Osteoblast (primary cell): ENCODE measurements at places on chromosomes 3 and 15.
A peak's percentile ranks its signal among the peaks of the same experiment; 100 is the strongest.

- H3K4me1 ChIP-seq: no peaks in the 10 kb centered on the region
- H3K4me3 ChIP-seq: no peak overlapping the region
- H3K27me3 ChIP-seq: peaks cover 4% of the 10 kb centered on the region
- H3K27ac ChIP-seq: no peak overlapping the region
Observed at GRCh38 chr3:31219131-31219843, 313.4 kb upstream of the STT3B start.

- no peak overlapping the region for H3K4me3 ChIP-seq
- no peak for DNase-seq
- peaks cover 7% of the 10 kb centered on the region for H3K4me1 ChIP-seq
- no peaks in the 10 kb centered on the region for H3K27me3 ChIP-seq
- H3K27ac ChIP-seq: no peak overlapping the region
Observed at GRCh38 chr3:71322154-71322553, 261.4 kb downstream of the FOXP1 start.

DNA sequence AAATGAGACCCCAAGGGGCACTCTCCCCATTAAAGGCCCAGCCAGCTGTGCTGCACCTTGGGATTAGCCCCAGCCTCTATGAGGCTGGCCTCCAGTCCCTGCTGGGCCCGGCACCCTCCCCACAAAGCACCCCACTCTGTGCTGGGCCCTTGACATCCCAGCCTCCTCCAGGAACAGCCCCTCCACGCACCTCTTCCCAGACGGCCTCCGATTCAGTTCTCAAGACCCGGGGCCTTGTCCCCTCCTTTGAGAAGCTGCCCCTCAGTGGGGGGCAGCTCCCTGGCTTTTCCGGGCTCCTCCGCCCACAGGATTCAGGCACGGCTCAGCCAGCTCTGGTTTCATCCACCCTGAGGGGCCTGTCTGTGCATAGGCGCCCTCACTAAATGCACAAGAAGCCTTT lies 144.1 kb downstream of the LRRK1 start:
- H3K4me3 ChIP-seq: no peak overlapping the region
- H3K4me1 ChIP-seq: peaks cover 9% of the 10 kb centered on the region
- H3K27me3 ChIP-seq: no peaks in the 10 kb centered on the region
- peak; percentile 3 for DNase-seq

GRCh38 chr3:112463250-112463649 lies 36.0 kb downstream of the BTLA start:
- no peak overlapping the region for H3K27ac ChIP-seq
- peaks cover under 1% of the 10 kb centered on the region for H3K27me3 ChIP-seq
- no peak for DNase-seq
- H3K36me3 ChIP-seq: no peaks in the 10 kb centered on the region
- no peak overlapping the region for H3K4me3 ChIP-seq

DNA sequence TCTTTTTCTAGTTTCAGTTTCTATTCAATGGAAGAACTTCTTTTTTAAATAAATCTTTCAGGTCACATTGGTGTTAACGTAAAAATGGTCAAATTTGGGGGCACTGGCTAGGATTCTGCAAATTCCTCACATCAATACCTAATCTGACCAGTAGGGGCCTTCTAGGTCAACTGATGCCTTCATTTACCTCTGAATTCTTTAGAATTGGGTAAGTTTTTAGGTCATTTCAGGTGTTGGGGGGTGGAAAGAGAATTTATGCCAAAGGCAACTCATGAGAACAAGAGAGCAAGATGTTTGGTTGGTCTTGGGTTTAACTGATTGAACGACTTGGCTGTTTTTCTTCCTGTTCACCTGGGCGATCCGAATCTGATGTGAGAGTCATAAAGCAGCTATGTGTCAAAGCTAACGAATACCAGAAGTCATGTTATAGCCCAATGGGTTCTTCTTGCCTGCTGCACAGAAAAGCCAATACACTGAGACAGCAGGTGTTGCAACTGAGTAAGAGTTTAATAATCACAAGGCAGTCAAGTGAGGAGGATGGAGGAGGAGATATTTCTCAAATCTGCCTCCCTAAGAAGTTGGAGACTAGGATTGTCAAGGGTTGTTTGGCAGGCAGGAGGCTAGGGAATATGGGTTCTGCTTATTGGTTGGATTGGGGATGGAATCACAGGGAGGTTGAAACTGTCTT lies 15.3 kb downstream of the LRRC49 start:
- no peak overlapping the region for H3K27ac ChIP-seq
- no peaks in the 10 kb centered on the region for H3K27me3 ChIP-seq
- DNase-seq: no peak
- H3K4me3 ChIP-seq: no peak overlapping the region
- H3K4me1 ChIP-seq: no peaks in the 10 kb centered on the region

- H3K4me1 ChIP-seq: peaks cover 14% of the 10 kb centered on the region
- no peak for DNase-seq
- H3K27ac ChIP-seq: no peak overlapping the region
- H3K36me3 ChIP-seq: no peaks in the 10 kb centered on the region
Observed at GRCh38 chr3:15959434-15959811, 161.6 kb upstream of the ANKRD28 start.

DNA sequence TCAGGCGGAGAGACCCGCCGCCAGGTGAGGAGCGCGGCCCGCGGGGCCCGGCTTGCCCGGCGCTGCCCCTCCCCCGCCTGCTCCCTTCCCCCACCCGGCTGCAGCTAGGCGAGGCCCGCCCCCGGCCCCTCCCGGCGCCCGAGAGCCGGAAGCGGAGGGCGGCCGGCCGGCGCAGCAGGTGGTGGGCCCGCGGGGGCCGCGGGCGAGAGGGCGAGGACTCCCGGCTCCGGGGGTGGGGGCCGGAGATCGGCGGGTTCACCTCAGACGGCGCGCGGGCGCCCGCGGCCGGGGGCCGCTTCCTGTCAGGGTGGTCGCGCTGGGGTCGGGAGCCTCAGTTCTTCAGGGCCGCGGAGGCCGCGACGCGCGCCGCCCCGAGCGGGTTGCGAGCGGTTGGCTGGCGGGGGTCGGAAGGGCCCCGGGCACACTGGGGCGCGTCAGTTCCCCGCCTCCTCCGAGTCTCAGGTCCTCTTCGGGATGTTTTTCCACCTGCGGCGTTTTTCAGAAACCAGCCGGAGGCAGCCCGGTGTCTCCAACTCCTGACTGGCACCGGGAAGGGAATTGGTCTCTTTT lies 395 bp downstream of the ZFAND6 start:
- peak overlapping the region; percentile 79 for H3K27ac ChIP-seq
- DNase-seq: peak; percentile 93
- H3K36me3 ChIP-seq: no peaks in the 10 kb centered on the region

DNA sequence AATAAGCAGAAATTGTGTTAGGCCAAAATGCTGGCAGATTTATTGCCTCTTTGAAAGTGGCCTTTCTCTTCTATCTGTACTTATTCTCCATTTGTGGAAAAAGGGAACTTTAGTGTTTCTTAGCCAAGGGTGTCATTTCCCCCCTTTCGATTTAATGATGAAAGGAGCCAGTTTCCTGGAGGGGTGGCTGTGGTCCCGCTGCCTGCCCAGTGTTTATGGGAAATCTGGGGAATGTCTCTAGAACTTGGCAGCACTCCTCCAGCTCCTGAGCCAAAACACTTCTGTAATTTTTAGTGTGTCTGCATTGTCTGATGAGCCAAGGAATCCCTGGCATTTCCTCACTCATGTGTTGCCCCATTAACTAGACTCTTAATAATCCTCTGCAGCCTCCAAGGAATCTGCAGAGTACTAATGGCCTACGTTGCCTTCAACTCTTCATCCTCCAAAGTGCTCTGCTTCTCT lies 448.8 kb downstream of the GRM7 start:
- no peak overlapping the region for H3K27ac ChIP-seq
- no peaks in the 10 kb centered on the region for H3K36me3 ChIP-seq
- no peak overlapping the region for H3K4me3 ChIP-seq
- no peaks in the 10 kb centered on the region for H3K27me3 ChIP-seq
- no peaks in the 10 kb centered on the region for H3K4me1 ChIP-seq
- DNase-seq: no peak

DNA sequence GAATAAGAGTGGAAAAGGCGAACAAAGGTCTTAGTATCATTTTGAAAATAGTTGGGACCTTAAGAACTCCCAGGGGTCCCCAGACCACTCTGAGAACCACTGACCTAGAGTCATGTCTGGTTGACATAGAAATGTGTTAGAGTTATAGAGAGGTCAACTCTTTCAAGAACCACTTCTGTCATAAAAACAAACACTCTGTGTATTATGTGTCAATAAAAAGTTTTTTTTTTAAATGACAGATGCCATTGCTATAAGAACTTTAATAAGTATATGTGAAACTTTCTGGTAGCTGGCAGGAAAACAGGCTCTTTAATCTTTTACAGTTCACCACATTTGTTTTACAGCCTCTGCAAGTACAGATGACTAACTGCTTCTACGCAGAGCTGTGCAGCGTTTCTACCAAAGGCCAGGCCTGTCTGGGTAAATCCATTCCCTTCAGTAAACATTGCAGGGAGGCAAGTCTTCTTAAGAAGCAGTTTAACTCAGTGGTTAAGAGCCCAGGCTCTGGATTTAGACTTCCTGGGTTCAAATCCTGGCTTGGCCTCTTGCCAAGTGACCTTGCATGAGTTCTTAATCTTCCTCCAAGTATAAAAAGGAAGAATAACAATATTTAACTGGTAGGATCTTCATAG lies 56.6 kb downstream of the RFTN1 start:
- H3K27me3 ChIP-seq: no peaks in the 10 kb centered on the region
- no peak overlapping the region for H3K4me3 ChIP-seq
- peaks cover 38% of the 10 kb centered on the region for H3K4me1 ChIP-seq
- H3K27ac ChIP-seq: peak overlapping the region; percentile 82

- H3K4me1 ChIP-seq: no peaks in the 10 kb centered on the region
- no peaks in the 10 kb centered on the region for H3K36me3 ChIP-seq
- H3K27me3 ChIP-seq: no peaks in the 10 kb centered on the region
Observed at GRCh38 chr3:98445949-98446406, 17.0 kb upstream of the OR5K1 start.

DNA sequence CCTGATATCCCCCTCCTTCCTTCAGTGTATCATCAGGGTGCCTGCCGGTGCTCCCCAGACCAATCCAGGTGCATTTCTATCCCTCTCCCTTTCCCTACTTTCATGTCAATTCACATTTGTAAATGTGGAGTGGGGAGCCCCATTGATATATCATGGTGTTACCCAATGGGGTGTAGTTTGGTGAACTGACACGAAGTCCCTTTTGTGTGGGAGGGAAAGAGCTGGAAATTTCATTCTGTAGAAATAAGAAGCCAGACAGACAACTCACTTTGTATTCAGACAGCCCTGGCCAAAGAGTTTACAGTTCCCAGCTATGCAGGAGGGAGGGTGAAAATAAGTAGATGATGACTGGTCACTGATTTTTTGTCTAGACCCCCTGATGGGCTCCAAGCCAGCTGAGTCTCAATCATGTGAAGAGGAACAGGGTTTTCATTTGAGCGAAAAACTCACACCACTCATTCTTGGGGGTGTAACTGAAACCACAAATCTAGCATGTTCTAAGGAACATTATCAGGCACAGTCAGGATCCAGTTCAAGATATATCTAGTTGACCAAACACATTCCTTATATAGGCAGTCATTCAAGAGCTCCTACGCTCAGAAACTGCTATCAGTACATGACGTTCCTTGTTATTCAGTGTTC lies 58.9 kb downstream of the LMCD1 start:
- H3K4me1 ChIP-seq: peaks cover 32% of the 10 kb centered on the region
- no peak overlapping the region for H3K4me3 ChIP-seq
- peak overlapping the region; percentile 96 for H3K27ac ChIP-seq

GRCh38 chr3:32531010-32531647 lies 28.5 kb upstream of the CMTM6 start:
- peaks cover 40% of the 10 kb centered on the region for H3K36me3 ChIP-seq
- no peaks in the 10 kb centered on the region for H3K27me3 ChIP-seq
- no peak for DNase-seq
- no peak overlapping the region for H3K27ac ChIP-seq
- no peak overlapping the region for H3K4me3 ChIP-seq
- H3K4me1 ChIP-seq: no peaks in the 10 kb centered on the region

GRCh38 chr15:70777170-70777926 lies 14.0 kb upstream of the UACA start:
- no peaks in the 10 kb centered on the region for H3K27me3 ChIP-seq
- H3K27ac ChIP-seq: peak overlapping the region; percentile 79
- peaks cover 46% of the 10 kb centered on the region for H3K4me1 ChIP-seq
- no peak overlapping the region for H3K4me3 ChIP-seq
- DNase-seq: no peak
- H3K36me3 ChIP-seq: no peaks in the 10 kb centered on the region

- H3K4me1 ChIP-seq: no peaks in the 10 kb centered on the region
- no peaks in the 10 kb centered on the region for H3K36me3 ChIP-seq
- no peak overlapping the region for H3K4me3 ChIP-seq
- DNase-seq: no peak
- H3K27me3 ChIP-seq: no peaks in the 10 kb centered on the region
Observed at GRCh38 chr3:71478568-71478967, 105.0 kb downstream of the FOXP1 start.

DNA sequence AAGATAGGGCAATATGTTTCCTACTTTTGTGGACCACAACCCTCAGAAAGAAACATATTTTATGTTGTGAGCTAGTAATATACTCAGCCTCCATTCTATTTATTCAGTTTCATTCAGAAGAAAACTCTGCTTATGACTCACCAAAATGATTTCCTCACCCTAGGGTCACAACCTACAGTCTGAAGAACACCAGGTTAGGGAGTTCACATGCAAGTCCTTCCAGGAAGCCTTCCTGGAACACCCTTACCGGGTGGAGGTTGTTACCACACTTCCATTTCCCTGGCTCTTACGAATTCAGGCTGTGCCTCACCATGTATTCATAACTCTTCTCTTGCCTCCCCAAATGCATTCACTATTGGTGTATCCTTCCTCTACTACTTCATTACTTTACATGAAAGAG lies 228.0 kb upstream of the ADAMTS9 start:
- H3K4me1 ChIP-seq: no peaks in the 10 kb centered on the region
- no peak overlapping the region for H3K4me3 ChIP-seq
- H3K27ac ChIP-seq: no peak overlapping the region

DNA sequence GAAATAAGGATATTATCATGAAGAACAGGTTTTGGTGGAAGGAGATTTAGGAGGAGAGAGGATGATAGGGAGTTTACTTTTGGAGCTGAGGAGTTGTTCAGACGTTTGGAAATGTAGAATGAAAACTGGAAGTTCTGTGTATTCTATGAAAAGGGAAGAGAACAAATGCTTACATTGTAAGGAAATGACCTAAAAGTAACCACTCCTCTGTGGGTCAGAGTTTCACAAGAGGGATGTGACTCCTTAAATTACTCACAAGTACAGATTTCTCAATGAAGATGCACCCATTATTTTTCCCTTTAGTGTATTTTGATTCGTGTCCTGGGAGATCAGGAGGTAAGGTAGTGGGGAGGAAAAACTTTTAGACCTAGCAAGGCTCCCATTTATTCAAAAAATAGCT lies 4.0 kb downstream of the RNF13 start:
- H3K27ac ChIP-seq: no peak overlapping the region
- DNase-seq: no peak
- no peak overlapping the region for H3K4me3 ChIP-seq
- peaks cover 24% of the 10 kb centered on the region for H3K4me1 ChIP-seq

GRCh38 chr3:167609156-167609555 lies 44.6 kb downstream of the WDR49 start:
- no peak overlapping the region for H3K27ac ChIP-seq
- no peaks in the 10 kb centered on the region for H3K36me3 ChIP-seq
- H3K4me3 ChIP-seq: no peak overlapping the region
- no peaks in the 10 kb centered on the region for H3K4me1 ChIP-seq
- H3K27me3 ChIP-seq: no peaks in the 10 kb centered on the region
- no peak for DNase-seq

GRCh38 chr3:117130222-117130621 lies 420.6 kb downstream of the TUSC7 start:
- peak; percentile 6 for DNase-seq
- H3K27ac ChIP-seq: no peak overlapping the region
- H3K4me3 ChIP-seq: no peak overlapping the region
- H3K27me3 ChIP-seq: no peaks in the 10 kb centered on the region
- H3K4me1 ChIP-seq: peaks cover 2% of the 10 kb centered on the region

GRCh38 chr15:66229790-66230465 lies 23.6 kb downstream of the MEGF11 start:
- no peak for DNase-seq
- H3K36me3 ChIP-seq: no peaks in the 10 kb centered on the region
- H3K4me3 ChIP-seq: no peak overlapping the region
- H3K4me1 ChIP-seq: no peaks in the 10 kb centered on the region
- H3K27ac ChIP-seq: no peak overlapping the region
